ENCODE measurements at places on chromosomes 6 and 20.

DNA sequence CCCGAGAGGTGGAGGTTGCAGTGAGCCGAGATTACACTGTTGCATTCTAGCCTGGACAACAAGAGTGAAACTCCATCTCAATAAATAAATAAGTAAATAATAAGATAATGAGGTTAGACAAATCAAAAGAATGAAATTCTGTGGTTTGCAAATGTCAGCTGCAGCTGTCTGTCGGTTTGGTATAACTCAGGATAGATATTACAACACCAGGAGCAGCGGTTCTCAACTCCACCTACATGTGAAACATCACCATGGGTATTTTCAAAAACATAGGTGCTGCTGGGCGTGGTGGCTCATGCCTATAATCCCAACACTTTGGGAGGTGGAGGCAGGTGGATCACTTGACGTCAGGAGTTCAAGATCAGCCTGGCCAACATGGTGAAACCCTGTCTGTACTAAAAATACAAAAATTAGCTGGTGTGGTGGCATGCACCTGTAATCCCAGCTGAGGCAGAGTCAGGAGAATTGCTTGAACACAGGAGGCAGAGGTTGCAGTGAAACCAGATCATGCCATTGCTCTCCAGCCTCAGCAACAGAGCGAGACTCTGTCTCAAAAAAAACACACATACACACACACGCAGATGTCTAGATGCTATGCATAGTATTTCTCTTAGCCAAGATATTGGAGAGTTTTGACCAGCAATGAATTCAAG is 126.1 kb upstream of the LAMP5 start:
- no peak for DNase-seq

DNA sequence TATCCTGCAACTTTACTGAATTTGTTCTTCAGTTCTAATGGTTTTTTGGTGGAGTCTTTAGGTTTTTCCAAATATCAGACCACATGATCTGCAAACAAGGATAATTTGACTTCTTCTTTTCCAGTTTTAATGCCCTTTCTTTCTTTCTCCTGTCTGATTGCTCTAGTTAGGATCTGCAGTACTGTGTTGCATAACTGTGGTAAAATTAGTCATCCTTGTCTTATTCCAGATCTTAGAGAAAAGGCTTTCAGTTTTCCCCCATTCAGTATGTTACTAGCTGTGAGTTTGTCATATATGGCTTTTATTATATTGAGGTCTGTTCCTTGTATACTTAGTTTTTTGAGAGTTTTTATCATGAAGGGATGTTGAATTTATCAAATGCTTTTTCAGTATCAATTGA is 4.3 kb downstream of the MICA start:
- DNase-seq = no peak

DNA sequence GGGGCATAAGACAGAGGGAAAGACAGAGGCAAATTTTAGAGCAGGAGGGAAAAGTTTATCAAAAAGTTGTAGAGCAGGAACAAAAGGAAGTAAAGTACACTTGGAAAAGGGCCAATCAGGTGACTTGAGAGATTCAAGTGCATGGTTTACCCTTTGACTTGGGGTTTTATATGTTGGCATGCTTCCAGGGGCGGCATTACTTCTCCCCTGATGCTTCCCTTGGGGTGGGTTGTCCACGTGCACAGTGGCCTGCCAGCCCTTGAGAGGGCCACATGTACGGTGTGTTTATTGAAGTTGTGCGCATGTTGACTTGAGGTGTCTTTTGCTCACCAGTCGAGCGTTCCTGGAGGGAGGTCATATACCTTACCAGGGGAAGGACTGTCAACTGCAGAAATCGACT is 259.5 kb upstream of the JARID2 start:
- no peak for DNase-seq

GRCh38 chr6:54058236-54058635 is 53.0 kb upstream of the MLIP start:
- no peak for DNase-seq

DNA sequence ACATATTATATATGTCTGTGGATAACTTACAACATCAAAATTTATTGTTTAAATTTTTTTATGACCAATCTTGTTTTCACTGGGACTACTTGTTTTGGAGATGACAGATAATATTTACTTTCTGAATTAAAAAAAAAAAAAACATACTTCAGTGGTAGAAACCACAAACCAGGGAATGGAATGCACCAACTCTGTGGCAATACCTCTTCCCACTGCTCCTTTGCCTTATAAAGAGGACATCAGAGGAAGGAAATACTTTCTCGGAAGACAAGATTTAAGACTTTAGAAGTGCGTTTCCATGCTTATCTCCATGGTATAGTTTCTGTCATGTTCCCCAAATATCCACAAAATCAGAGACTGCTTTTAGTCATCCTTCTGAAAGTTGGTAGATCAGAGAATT is 1241.1 kb upstream of the EYS start:
- no peak for DNase-seq

- no peak for DNase-seq
Observed at GRCh38 chr6:15770347-15771143, 107.7 kb upstream of the DTNBP1 start.

GRCh38 chr20:57180387-57180786 is 86.1 kb downstream of the BMP7 start:
- no peak for DNase-seq

- DNase-seq = no peak
Observed at GRCh38 chr6:168159506-168159905, 80.5 kb upstream of the FRMD1 start.

GRCh38 chr6:78868116-78868515 is 765 bp downstream of the IRAK1BP1 start:
- DNase-seq = no peak

DNA sequence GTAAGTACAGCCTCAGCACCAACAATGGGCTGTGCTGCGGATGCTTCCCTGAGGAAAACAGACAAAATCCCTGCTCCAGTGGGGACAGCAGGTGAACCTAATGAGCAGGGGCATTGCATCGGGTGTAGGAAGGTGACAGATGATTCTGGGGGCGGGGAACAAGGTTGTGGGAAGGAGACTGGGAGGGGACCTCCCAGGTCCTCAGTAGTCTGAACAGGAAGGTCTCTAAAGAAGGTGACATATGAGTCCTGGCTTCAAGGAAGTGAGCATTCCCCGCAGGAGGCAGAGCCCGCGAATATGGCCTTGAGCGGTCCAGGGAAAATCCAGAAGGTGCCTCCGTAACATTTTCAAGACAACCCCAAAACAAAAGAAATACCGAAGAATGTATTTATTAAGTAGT is 19.4 kb downstream of the ULBP1 start:
- DNase-seq = no peak

- DNase-seq = no peak
Observed at GRCh38 chr20:31593221-31594001, 11.7 kb upstream of the ID1 start.

GRCh38 chr20:14877301-14878028 is 540.1 kb upstream of the FLRT3 start:
- DNase-seq = no peak

- DNase-seq = no peak
Observed at GRCh38 chr6:16355699-16356446, 117.5 kb downstream of the GMPR start.

DNA sequence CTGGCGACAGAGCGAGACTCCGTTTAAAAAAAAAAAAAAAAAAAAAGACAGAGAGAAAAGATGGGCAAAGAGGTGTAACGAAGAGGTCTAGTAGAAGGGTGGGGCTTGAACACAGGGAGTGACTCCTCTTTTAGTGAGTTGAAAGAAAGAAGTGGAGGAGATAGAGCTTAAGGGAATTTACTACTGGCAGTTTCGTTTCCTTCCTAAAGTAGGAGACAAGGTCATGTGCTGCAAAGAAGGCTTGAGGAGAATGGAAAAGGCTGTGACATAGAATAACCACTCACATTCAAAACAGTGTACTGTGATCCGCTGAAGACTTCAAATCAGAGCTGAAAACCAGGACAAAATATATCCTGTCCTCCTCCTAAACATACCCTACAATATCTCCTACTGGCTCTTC is 63.8 kb upstream of the EIF2S2 start:
- no peak for DNase-seq

- no peak for DNase-seq
Observed at GRCh38 chr6:16183187-16183664, 54.3 kb downstream of the MYLIP start.

DNA sequence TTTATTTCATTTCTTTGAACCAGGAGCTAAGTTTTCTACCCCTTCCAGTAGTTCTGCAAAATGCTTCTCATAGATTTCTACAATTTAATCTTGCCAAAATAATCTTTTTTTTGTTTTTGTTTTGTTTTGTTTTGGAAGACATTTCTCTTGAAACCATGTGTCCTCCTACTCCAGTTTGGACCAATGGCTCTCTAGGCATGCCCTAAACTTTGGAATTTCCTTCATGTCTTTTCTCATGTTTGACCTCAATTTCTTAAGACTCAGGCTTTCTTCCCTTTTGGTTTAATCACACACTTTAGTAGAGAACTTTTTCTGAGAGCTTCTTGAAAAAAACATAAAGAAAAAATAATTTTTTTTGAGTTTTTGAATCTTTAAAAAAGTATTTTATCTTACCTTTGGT is 173.8 kb downstream of the GJA1 start:
- no peak for DNase-seq

DNA sequence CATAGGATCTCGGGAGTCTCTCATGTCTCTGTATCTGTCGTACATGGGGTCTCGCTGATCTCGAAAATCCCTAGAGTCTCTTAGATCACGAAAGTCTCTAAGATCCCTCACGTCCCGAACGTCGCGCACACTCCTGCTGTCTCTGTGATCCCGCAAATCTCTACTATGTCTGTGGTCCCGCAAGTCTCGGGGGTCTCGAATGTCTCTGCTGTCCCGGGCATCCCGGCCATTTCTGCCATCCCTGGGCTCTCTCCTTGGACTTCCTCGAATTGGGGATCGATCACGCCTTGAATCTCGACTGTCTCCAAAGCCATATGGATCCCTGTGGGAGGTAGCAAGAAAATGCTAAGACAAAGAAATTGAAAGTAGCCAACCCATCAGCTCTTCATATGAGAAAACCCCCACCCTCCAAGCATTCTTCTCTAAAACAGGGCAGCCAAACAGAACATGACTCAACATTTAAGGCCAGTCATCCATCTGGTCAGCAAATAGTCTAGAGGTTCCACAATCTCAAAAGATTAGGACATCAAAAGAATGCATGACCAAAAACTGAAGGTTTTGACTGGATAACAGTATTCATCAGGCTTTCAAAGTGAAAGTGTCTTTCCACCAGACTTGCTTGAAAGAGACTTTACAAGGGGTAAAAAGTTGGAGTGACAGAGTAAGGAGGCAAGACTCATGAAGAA is 19.4 kb downstream of the NCOA5 start:
- DNase-seq = no peak

DNA sequence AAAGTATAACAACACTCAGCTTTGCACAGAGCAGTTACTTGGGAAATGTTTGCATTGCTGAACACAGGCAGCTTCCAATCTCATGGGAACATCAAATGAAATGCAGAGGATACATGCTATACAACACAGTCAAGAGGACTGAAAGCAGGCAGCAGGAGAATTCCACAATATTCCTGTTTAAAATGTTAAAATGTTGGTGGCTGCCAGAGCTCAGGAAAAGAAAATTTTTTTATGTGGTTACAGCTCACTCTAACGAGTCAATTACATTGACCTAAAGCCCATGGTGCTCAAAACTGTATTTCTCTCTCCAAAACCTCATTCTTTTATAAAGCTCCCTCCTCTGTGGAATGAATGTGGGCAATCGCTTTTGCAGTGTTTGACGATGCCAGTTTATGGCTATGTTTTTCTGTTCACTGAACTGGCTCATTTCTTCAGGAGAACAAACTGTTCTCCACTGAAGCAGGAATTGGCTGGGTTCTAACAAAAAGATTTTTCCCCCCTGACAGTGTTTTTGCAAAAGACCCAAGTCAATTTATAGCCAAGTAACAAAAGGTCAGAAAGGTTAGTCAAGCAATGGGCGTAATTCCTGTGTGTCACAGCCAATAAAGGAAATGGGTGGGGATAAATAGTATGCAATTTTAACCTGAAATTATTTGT is 69.0 kb downstream of the ZHX3 start:
- no peak for DNase-seq

DNA sequence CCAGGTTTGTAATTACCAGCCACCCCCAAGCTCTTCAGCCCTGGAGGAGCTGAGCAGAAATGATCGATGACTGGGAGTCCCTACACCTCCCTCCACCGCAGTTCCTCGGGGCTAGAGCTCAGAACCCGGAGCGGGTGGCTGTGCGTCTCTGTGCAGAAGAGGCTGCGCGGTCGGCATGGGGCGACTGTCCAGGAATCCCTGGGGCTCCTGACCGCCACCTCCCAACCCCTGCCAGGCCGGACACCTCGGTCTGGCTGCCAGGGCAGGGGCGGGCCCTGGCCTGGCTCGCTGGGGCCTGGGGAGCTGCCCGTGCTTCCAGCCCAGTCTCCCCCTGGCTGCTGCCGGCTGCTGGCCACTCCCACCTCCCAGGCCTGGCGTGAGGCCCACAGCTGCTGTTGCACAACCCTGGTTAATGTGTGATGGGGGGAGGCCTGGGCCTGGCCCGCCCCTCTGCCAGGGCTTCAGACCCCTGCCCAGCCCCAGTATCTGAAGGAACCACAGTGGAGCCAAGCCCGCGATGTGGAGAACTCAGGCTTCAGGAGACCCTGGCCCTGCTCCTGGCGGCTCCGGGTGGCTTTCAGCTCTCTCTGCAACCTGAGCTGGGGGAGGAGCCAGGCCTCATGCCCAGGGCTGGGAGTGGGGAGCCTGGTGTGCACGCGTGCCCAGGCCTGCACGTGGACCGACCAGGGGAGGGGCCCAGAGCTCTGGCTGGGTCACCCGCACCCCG is 1.2 kb downstream of the SLC2A4RG start:
- DNase-seq = no peak

GRCh38 chr6:141033101-141033500 is 1099.6 kb upstream of the GJE1 start:
- DNase-seq = no peak

GRCh38 chr20:24432046-24432442 is 37.4 kb upstream of the SYNDIG1 start:
- DNase-seq = no peak

DNA sequence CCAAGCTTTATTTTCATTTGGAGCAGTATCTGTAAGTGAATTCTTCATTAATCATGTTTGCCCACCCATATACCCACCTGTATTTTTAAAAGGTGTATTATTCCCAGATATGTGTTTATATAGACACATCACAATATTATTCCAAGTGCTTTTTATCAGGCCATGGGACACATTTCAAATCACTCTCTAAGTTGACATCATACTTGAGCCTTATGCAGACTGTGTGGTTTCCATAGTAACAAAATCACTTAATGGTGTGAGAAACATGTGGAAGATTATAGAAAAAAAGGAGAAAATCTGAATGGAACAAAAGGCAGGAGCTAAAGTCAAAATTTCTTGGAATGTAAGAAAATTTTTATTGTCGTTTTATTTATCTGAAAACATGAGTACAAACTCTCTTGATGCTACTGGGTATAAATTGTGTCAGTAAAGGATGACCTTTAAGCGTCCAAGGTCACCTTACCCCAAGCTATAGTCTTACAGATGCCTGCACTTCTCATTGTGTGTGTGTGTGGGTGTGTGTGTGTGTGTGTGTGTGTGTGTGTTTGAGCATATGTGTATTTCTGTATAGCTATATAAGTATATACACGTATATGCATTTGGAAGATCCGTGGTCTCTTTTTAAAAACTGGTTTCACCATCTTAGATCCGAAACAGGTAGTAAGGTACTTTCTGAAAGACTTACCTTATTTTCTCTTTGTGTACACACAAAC is 79.8 kb upstream of the CCN6 start:
- DNase-seq = no peak

GRCh38 chr20:41577129-41578009 is 40.8 kb downstream of the CHD6 start:
- DNase-seq = no peak

- DNase-seq = peak; percentile 17
Observed at GRCh38 chr20:32439132-32439829, 81.2 kb downstream of the ASXL1 start.
